ENCODE measurements at places on chromosomes 5 and 9.

DNA sequence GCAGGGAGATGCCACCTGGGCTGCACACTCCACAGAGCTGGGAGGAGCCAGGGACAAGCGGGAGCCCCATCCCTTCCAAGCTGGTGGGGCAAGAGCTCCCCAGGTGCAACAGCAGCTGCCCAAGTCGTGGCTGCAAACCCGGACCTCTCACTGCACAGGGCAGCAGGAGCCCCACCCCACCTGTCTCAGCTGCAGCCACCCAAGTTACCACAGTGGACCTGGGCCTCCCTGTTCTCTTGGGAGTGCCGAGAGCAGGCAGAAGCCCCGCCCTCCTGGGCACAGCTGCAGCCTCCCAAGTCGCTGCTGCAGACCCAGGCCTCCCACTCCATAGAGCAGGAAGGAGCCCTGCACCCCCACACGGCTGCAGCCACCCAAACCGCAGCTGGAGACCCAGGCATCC is 374.1 kb upstream of the ACO1 start:
- DNase-seq = no peak

- DNase-seq = no peak
Observed at GRCh38 chr5:111976705-111977435, 219.9 kb upstream of the NREP start.

DNA sequence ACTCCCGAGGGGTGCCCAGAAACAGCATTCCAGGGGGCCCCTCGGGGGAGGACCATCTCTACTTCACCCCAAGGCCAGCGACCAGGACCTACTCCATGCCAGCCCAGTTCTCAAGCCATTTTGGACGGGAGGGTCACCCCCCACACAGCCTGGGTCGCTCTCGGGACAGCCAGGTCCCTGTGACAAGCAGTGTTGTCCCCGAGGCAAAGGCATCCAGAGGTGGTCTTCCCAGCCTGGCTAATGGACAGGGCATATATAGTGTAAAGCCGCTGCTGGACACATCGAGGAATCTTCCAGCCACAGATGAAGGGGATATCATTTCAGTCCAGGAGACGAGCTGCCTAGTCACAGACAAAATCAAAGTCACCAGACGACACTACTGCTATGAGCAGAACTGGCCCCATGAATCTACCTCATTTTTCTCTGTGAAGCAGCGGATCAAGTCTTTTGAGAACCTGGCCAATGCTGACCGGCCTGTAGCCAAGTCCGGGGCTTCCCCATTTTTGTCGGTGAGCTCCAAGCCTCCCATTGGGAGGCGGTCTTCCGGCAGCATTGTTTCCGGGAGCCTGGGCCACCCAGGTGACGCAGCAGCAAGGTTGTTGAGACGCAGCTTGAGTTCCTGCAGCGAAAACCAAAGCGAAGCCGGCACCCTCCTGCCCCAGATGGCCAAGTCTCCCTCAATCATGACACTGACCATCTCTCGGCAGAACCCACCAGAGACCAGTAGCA is 83.9 kb downstream of the GOLPH3 start:
- DNase-seq = no peak

GRCh38 chr5:72180925-72181324 is 73.7 kb downstream of the MAP1B start:
- DNase-seq = no peak

DNA sequence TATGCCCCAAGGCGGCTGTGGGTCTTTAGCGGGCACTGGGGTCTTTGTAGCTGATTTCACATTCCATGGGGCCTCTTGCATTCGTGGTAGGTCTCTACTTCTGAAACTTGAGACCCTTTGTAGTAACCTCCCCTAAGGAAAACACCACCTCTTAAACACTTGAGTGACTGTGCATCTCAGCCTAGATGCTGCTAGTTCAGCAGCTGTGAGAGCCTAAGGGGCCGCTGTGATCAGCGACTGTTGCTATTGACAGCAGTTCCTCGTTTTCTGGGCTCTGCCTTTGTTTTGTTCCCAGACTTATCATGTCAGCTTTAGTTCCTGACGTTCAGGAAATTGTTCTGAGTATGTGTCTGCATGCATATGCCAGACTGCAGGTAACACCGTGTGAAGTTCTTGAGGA is 171.2 kb downstream of the HSPA4 start:
- no peak for DNase-seq

DNA sequence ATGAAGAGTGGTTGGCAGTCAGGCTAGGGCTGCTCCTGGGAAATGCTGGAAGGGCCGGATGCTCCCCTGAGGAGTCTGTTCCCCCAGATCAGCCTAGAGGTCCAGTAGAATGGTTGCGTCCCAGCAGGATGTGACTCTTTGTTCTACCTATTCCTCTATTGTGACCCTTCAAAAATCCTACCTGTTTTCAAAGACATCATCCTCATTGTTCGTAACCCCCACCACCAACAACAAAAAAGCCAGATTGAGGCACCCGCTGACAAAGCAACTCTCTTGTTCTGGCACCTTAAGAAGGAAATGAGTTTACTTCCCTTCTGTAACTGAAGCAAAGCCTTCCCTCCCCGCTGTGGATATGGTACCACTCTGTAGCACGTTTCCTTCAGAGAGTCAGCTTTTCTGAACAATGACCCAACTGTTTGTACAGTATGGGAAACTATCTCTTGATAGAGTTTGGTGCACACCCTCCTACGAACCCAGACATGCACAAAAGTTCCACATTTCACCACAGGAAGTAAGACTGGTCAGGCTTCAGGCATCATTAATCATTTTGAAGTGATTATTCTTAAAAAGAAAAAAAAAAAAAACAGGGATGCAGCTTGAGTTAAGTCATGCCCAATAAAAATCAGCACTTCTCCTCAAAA is 207.2 kb downstream of the ENC1 start:
- no peak for DNase-seq

GRCh38 chr5:177390363-177391300 is 6.4 kb downstream of the SLC34A1 start:
- DNase-seq = peak; percentile 88

DNA sequence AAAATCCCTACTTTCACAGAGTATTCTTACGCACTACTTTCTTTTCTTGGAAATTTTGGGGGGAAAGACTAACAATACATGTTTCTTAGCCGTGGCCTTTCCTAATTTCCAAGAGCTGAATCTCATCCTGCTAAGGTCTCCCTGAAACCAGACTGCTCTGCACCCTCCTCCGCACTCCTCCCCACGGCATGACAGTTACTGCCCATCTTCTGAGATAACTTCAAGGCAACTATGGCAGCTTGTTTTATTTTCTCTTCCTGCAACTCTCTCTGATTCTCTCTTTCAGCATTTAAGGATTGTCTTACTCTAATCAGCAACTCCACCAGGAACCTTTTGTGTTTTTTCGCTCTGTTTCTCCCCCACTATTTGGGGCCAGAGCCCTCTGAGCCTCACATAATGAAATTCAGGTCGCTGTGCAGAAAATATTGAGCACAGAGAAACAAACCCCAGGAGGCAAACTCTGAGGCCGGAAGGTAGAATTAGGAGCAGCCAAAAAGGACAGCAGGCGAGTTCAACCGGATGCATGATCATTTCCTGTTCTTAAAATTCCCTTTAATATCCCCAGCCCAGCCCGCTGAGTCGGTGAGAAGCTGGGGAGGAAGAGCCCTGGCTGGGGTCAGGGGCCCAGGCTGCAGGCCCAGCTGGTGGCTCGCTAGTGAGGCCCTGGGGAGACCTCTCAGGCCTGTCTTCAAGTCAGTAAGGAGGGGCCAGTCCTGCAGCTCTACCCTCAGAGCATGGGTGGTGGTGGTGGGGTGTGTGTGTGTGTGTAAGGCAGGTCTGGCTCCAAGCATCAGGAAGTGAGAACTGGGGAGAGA is 213.6 kb upstream of the S1PR3 start:
- DNase-seq = no peak

GRCh38 chr9:13239208-13239607 is 40.3 kb downstream of the MPDZ start:
- no peak for DNase-seq

DNA sequence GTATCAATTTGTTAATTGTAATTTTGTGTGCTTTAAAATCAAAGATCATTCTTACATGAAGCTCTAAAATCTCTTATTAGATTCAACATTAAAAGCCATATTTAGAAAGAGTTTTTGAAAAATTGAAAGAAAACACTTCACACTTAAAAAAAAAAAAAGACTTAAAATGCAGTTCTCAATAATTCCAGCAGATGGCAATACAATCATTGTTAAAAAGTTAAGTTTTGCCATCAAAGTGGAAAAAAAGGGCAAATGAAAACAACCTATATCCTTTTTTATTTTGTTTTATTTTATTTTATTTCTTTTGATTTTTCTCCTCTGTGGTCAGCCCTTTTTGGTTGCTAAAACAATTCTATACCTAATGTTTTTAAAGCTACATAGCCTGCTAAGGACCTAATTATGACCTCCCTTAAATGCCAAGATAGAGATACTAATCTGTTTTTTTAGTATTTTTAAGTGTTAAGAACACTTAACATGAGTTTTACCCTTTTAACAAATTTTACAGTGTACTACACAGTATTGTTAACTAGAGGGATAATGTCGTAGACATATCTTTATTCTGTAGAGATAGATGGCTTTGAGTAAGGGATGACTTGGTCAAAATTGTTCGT is 154.2 kb upstream of the DAB2 start:
- DNase-seq = no peak

DNA sequence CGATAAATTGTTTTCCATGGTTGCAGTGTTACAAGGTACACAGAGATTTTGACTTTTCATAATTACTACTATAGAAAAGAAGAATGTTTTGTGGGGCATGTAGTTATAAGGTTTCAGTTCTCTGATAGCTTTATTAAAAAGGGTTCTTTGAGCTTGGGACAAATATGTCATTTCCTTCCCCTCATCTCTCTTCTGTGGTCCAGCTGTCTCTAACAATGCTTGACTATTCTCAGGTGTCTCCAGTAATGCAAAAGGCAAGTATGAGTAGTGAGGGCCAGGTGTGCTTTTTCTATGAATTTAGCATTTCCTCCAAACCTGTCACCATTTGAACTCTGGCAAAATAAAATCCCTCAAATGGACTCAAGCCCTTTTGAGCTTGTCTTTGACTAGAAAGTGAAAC is 84.3 kb downstream of the SLF1 start:
- no peak for DNase-seq

DNA sequence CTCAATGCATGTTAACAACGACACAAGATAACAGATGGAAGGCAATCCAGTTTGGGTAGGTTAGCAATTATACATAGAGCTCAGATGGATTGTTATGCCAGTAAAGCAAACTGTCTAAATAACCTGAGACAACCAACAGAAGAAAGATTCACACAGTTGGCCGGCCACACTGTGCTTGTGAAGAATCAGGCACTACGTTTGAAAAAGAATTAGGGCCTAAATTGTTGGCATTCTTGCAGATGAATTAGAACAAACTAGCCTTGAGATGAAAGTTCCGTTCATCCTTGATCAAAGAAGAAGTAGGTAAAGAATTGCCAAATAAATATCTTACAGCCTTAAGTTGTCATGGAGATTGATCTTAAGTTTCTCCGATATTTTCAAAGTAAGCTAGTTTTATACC is 210.6 kb downstream of the CDH18 start:
- DNase-seq = no peak

- no peak for DNase-seq
Observed at GRCh38 chr5:78566747-78567425, 81.7 kb downstream of the LHFPL2 start.

DNA sequence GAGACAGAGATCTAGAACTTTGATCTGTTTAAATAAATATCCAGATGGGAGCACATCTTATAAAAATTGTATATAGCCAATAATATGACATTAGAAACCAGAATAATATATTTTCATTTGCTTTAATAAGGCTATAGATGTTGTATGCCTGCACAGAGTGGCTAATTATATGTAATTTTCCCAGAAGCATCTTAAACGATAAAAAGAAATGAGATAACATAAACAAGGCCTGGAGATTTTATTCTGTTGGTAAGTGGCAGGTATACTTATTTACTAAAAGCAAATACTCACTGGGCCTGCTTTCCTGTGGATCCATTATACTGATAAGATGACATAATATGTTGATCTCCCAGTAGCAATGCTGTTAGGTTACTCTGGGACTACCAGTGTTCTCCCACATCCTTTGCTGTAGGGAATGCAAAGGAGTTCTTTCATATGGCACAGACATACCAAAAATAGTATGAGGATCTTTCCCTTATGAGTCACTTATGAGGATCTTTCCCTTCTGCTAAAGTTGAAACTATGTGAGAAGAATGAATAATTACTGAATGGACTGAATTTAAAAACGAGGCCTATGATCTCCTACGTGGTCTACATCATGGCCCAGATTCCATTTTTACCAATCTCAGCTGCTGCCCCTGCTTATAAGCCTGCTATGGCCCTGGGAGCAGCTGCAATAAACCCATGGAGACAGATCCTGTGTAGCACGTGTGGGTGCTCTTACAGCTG is 112.1 kb downstream of the NUDT12 start:
- DNase-seq = no peak

DNA sequence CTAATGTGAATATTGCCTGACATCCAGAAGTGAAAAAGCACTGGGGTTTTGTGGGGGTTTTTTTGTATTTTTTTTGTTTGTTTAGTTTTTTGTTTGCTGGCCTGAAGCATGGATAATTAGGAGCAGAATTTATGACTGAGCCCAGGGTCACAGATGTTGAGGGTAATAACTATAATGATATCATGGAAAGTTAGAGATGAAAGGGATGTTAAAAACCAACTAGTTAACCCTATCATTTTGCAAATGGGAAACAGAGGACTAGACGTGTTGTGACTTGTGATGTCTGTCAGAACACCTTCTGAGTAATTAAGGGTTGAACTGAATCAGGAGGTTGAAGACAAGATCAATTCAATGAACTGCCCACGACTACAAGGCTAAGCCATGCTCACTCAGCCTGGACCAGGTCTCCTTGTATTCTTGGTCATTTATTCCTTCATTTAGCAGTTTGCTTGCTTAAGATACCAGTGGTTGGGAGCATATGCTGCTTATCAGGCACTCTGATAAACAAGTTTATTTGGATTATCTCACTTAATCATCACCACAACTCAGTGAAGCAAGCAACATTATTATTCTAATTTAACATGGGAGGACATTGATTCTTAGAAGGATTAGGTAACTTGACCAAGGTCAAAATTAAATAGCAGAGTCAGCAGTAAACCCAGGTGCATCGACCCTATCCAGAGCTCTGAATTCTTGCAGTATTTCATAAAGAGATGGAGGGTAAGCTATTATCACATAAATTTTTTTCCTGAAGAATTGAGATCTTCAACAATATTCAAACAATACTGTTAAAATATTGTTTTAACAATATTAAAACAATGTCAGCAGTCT is 75.7 kb upstream of the PIK3R1 start:
- DNase-seq = no peak

DNA sequence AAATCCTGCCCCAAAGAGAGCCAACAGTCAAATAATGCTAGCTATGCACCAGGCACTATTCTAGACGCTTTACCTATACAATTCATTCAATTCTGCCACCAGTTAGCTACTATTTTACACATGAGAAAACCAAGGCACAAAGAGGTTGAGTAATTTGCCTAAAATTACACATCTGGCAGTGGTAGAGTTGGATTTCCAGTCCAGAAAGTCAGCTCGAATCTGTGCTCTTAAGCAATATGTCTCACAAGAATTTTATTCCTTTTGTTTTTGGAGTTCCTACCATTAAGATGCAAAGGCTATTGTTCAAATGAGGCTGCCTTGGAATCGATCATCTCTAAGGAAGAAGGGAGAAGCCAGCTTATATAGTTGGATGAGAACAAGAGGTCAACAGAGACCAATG is 256.9 kb upstream of the RASA1 start:
- no peak for DNase-seq

- DNase-seq = no peak
Observed at GRCh38 chr9:114935119-114935518, 4.7 kb upstream of the TNFSF8 start.

- no peak for DNase-seq
Observed at GRCh38 chr5:129945774-129946270, 41.6 kb downstream of the CHSY3 start.

All from stimulated activated CD4-positive, alpha-beta T cell treated with anti-CD3 and anti-CD28 coated beads, Interleukin-12 subunit alpha, Interleukin-12 subunit beta, amount 100 ng/mL, for 24 hours (primary cell).